Right ventricle myocardium superior (tissue), 1 donor: ENCODE measurements at places on chromosomes 3 and 15. TPM values are rescaled to one million over a fixed set of nuclear protein-coding genes. Genes with fewer than 3 reads are reported as not detected.

DNA sequence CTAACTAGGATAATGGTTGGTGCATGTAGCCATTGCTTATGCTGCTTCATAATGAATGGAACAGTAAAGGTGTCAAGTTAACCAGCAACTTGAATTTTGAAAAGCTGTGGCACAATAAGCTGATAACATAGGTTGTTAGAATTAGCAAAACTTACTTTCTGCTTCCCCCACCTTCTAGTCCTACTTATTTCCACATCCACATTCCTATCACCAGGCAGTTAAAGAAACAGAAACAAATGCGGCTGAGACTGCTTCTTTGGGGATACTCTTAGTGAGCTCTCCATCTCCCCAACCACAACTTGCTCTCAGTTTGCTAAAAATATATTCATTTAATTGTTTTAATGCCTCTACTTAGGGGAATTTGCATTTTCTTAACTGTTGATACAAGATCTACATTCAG lies 215.1 kb downstream of the TIGIT start:
- no peak for DNase-seq

- DNase-seq: no peak
Measured at GRCh38 chr3:73469331-73469730, 155.4 kb downstream of the PDZRN3 start.

GRCh38 chr3:131386429-131387165 lies 5.0 kb downstream of the NUDT16 start:
- DNase-seq: peak; percentile 80

GRCh38 chr3:38722781-38723568 lies 73.5 kb upstream of the SCN5A start:
- no peak for DNase-seq

- DNase-seq: no peak
Measured at GRCh38 chr3:197224034-197224444, 74.4 kb downstream of the DLG1 start.

DNA sequence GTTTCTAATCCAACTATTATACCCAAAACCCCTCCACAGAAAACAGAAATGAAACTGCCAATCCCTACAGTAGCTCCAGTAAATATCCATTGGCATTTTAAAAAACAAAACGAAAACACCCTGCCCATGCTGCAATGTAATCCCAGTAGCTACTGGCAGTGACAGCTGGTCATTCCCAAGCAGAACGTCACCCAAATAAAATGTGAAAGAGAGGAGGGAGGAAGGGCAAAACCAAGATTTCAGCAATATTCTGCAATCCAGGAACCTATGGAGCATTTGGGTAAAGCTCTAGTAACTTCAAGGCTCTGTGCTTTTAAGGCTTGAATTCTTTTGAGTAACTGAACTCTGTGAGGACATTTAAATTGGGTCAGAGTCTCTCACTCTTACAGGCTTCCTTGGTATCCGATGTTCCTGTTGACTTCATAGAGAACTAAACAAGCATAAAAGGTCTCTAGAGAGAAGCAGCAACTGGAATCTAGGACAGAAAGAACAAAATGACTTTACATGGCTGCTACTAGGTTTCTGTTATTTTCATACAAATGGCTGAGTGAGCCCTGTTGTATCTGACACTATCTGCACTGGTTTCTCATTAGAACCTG lies 136.2 kb downstream of the TNIK start:
- no peak for DNase-seq

- no peak for DNase-seq
Measured at GRCh38 chr15:88752951-88753350, 50.3 kb upstream of the ACAN start.

GRCh38 chr3:171772427-171773056 lies 37.7 kb downstream of the PLD1 start:
- DNase-seq: peak; percentile 51

GRCh38 chr3:161894657-161895056 lies 398.0 kb downstream of the OTOL1 start:
- no peak for DNase-seq

Gene SHC4
- total RNA-seq: 2.5 TPM
